Tongue (tissue), 3 donors: ENCODE measurements at places on chromosomes 12 and 14.

- DNase-seq, result no peak
Observed at GRCh38 chr14:34170882-34171281, 220.0 kb upstream of the EGLN3 start.

DNA sequence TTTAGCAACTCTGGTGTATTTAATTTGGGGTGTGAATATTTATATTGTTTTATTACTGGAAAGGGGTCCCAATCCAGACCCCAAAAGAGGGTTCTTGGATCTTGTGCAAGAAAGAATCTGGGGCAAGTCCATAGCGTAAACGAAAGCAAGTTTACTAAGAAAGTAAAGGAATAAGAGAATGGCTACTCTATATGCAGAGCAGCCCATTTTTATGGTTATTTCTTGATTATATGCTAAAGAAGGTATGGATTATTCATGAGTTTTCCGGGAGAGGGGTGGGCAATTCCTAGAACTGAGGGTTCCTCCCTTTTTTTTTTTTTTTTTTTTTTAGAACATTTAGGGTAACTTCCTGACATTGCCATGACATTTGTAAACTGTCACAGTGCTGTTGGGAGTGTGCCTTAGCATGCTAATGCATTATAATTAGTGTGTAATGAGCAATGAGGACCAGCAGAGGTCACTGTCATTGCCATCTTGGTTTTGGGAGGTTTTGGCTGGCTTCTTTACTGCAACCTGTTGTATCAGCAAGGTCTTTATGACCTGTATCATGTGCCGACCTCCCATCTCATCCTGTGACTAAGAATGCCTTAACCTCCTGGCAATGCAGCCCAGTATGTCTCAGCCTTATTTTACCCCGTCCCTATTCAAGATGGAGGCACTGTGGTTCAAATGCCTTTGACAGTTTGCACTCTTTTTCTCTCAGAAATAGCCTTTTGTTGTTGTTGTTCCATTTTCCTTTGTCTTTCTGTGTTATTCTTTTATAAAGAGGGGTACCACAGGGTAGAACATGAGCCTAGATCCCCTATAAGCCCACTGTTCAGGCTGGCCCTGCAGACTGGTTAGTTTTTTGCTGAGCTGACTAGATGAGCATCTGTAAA, 75.5 kb upstream of the DCD start:
- no peak for DNase-seq

GRCh38 chr14:65351493-65352194, 60.9 kb upstream of the FUT8 start:
- peak; percentile 36 for DNase-seq

GRCh38 chr12:2185751-2186341, 133.1 kb downstream of the CACNA1C start:
- DNase-seq, result no peak

DNA sequence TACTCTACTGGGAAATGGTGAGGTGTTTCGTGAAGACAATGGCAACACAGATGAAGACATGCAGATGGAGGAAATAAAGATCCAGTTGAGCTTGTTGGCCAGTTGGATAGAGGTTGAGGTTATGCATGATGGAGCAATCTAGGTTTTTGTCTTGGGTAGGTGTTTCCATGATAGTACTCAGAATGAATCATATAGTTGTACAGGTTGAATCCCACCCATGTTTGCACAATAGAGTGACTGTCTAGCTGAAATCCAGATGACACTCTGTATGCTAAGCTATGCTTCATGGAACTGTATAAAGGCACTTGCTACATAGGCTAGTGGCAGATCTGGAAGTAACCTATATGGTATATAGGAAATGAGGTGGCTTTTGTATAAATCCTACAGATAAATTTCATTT, 264.9 kb downstream of the NAV3 start:
- DNase-seq, result no peak

- no peak for DNase-seq
Observed at GRCh38 chr12:26488351-26488750, 293.0 kb downstream of the SSPN start.
